ENCODE measurements at places on chromosomes 11 and 22.

GRCh38 chr11:110453684-110454354 lies 24.1 kb downstream of the FDX1 start:
- DNase-seq, result no peak

DNA sequence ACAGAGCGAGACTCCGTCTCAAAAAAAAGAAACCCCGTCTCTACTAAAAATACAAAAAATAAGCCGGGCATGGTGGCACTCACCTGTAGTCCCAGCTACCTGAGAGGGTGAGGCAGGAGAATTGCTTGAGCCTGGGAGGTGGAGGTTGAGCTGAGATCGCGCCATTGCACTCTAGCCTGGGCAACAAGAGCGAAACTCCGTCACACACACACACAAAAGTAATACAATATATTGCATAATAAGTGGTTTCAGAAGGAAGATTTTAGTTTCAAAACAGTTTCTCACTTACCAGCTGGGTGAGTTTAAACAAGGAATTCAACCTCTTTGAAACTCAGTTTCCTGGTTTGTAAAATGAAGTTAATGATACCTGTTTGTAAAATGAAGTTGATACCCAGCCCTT lies 32.7 kb upstream of the HTR3A start:
- no peak for DNase-seq

GRCh38 chr11:32006799-32007388 lies 84.0 kb upstream of the RCN1 start:
- no peak for DNase-seq

DNA sequence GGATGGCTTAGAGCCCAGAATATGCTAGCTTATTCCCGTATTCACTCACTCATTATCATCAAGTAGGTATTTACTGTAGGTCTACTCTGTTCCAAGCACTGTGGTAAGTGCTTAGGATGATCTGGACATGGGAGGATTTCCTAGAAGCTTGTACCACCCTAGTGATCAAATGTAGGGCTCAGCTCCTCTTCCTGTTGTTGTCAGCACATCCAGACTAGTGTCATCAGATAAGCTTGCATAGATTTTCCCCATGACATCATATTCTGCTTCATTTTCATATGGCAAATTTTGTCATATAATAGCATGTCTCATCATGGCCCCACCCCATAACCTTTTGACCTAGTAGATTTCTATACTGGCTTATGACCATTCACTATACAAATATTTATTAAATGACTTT lies 19.3 kb upstream of the NUCB2 start:
- DNase-seq, result no peak

All from stimulated activated CD4-positive, alpha-beta T cell treated with anti-CD3 and anti-CD28 coated beads, Interleukin-12 subunit alpha, Interleukin-12 subunit beta, amount 100 ng/mL, for 4 hours (primary cell).